ENCODE measurements at places on chromosomes 6 and 20.

- no peak for DNase-seq
Observed at GRCh38 chr6:33981861-33982260, 164.0 kb downstream of the GRM4 start.

GRCh38 chr6:20191992-20192391, 20.3 kb downstream of the MBOAT1 start:
- no peak for DNase-seq

DNA sequence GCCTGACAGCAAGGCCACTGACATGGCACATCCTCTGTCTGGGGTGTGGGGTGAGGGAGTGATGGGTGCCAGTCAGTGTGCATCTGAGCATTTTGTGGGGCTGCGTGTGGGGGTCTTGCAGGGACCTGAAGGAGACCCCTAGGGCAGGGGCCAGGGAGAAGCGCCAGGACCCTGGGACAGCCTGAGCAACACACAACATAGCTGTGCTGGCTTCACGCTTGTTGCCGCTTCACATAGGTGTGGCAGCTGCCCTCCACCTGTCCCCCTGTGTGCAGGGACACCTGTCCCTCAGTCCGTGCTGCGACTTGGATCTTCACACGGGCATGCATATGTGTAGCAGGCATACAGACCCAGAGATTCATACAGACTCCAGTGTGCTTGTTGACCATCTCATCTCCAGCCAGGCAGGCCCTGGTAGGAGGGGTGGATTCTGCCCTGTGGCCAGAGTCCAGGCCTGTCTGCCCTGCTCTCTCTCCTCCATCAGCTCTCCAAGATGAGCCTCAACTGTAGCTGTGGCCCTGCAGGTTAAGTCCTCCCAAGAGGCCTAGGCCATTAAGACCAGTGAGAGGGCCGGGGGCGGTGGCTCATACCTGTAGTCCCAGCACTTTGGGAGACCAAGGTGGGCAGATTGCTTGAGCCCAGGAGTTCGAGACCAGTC, 3.2 kb upstream of the NPBWR2 start:
- no peak for DNase-seq

DNA sequence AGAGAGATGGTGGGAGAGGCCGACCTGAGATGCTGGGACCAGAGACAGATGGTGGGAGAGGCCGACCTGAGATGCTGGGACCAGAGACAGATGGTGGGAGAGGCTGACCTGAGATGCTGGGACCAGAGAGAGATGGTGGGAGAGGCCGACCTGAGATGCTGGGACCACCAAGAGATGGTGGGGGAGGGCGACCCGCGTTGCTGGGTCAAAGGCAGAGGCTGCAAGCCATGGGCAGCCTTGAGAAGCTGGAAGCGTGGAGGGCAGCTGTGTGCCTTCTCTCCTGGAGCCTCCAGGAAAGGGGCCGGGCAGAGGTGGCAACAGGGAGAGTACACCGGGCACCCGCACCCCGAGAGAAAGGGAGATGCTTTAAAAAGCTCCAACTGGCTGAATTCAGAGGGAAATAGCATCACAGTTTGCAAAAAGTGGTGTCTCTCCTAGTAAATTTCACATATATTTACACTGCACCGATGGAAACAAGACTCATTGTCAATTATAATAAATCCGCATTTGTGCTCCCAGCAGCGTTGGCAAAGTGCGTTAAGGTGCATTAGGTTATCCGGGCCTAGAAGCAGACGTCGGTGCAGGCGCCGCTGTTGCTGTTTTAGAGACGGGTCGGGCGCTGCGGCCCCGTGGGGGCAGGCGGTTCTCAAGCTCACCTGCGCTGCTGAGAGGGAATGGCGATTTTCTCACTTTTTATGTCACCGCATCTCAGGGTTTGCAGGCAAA, 132.4 kb downstream of the DLL1 start:
- DNase-seq: no peak

DNA sequence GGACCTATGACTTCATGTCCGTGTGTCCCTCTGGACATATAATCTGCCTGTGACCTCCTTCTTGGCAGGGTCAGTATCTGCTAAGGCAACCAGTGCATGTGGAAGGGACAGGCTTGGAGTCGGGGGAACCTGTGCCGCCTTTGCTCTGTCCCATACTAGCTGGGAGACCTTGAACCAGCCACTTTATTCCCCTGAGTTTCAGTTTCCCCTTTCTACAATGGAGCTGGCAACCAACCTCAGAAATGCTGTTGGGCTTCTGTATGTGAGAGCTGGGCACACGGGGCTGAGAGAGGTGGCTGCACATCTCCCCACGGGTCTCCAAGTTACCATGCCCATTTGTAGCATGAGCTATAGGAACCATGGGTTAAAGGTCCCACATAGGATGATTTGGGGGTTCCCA, 53.8 kb downstream of the CD40 start:
- DNase-seq: no peak

GRCh38 chr6:136468711-136469110, 81.5 kb downstream of the MAP7 start:
- DNase-seq: no peak

DNA sequence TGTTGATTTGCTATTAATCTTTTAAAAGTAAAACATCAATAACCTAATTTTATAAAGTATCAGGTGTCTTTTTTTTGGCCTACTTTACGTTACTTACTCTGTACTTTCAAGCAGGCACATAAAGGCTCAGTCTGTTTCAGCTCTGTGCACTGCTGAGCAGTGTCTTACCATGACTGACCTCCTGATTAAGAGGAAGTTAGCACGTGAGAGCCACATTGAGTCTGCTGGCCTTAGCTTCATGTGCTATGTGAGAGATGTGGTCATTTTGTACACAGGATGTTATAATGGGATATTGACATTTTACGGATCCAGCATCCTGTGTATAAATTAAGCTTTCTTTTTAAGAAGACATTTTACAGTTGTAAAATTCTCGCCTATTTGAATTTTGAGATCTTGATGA, 31.9 kb downstream of the ARID1B start:
- no peak for DNase-seq

DNA sequence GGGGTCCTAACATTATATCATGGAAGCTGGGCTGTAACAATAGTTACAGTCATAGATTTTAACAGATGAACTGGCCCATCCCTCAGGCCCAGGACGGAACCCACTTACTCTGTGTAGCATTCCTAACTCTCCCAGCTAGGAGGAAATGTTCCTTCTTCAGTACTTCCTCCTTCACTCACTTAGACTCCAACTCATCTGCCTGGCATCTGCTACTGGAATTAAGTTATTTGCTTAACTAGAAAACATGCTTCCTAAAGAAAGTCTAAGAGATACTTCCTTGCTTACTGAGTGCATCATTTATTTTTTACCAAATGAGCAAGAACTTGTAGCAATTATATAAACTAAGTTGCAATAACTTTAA, 20.5 kb downstream of the GCLC start:
- DNase-seq: no peak

- no peak for DNase-seq
Observed at GRCh38 chr6:2819978-2820377, 21.7 kb downstream of the SERPINB1 start.

- DNase-seq: no peak
Observed at GRCh38 chr6:1952740-1953360, 292.6 kb downstream of the GMDS start.

GRCh38 chr20:52313341-52313963, 121.9 kb upstream of the ZFP64 start:
- DNase-seq: no peak

DNA sequence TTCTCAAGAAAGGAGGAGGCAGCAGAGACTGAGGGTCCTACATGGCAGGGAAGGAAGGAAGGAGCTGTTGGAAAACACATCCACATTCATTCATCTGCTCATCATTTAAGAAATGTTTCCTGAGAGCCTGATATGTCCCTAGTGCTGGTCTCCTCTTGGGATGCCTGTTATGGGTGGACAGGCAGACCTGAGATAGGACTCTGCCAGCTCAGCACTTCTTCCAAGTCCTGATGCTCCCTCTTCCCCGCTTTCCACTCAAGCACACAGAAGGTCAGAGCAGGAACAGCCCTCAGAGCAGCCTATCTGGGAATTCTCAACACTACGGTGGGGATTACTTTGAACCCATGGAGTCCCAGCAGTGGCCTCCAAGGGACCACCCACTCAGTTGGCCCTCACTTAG, 8.0 kb upstream of the SIRPD start:
- no peak for DNase-seq

DNA sequence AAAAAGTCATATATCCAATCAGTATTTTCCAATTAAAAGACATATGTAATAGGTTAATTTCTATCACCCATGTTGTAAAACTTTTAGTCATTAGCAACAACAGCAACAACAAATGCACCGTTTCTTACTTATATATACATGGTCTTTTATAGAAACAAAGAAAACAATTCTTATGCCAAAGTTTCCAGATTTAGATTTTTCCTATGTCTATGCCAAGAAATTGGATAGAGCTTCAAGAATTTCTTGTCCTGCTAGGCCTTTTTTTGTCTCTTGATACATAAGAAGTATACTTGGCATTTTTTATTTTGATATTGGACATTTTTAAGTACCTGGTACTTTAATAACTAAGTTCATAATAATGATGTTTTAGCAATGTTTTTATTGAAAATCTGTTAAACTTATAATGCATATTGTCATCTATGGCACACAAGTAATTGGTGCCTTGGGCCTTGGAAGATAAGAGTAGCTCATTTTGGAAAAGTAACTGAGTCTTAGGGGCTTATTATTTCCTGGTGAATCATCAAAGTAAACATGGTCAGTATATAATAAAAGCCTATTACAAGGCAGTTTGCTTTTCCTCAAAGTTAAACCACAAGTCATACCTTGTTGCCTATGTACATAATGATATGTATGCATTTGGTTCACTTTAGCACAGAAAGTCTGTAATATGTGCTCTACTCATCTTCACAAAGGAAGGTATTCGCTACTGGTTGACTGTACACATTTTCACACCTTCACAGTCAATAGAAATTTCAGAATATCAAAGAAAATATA, 10.1 kb upstream of the FRK start:
- no peak for DNase-seq

DNA sequence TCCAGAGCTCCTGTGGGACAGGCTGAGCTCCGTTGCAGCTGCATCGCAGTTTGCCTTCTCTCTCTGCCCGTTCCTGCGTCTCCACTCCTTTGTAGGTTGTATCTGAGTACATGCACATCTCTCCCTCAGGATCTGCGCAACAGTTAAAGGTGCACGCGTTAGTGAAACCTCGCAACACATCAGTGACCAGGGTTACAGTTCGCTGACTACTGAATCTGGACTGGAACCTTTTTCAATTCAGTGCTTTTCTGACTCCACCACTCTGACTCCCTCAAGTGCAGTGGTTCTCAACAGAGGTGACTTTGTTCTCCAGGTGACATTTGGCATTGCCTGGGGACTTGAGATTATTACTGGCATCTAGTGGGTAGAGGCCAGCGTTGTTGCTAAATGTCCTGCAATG, 44.0 kb downstream of the UST start:
- DNase-seq: no peak

DNA sequence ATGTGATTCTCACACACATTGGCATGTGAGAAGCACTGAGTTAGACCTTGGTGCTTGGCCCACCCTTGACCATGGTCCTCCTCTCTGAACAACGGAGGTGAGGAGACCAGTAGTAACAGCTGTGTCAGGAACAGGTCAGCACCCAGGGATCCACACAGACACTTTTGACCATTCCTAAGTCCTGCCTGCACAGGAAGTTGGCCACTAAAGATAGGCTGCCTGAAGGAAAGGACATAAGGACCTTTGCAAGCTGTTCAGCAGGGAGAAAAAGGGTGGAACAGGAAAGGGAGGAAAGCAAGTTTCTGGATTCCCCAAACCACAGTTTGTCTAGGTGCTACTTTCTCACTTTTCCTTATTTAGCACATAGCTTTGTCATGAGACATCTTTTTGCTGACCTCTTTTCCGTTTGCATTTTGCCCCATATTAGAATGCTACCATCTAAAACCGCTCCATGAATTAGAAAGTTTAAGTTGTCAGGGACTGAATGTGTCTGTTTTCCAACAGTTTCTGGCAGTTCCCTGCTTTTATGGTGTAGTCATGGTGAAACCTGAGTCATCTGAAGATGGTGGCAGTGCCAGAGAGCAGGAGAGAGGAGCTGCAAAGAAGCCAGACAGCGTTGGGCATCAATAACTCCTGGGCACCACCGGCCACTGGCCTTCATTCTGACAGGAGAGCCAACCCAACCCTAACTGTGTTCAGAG, 1.1 kb upstream of the CD109 start:
- DNase-seq: no peak

GRCh38 chr6:1801401-1801800, 191.7 kb downstream of the FOXC1 start:
- no peak for DNase-seq

- DNase-seq: no peak
Observed at GRCh38 chr6:1365686-1366085, 23.7 kb upstream of the FOXF2 start.

DNA sequence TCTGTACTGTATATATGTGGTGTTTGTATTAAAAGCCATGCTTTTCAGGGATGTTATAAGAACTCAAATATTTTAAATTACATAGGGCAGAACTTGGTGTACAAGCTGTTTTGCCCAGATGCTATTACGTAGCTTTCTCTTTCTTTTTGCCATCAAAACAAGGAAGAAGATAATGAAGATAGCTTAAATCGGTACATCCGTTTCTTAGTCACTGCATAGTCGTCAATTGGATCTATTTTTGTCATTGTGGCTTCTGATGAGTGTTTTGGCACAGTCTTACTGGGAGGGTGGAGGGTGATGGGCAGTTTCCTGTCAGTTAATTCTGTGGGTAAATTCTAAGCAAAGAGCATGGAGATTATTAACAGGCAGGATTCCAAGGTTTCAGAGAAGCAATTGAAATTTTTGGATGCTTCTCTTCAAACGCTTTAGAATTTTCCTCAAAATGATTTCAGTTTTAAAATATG, 649.1 kb upstream of the GJE1 start:
- peak; percentile 68 for DNase-seq

- no peak for DNase-seq
Observed at GRCh38 chr20:60935971-60936370, 316.1 kb upstream of the CDH4 start.

DNA sequence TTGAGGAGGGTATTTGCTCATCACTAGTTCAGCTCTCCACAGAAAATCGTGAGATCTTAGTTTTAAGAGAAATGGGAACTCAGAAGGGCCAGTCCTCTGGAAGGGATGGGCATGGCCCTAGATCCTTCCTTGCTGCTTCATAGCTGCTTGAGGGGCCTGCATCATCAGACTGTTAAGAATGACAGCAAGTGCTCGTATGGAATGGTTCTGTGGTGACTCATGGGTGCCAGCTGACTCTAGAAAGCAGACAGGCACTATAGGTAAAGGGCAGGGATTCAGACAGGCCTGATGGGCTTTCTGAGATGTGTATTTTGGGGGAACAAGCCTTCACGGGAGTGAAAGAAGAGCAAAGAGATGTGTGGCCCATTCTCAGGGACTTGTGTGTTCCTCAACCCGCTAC, 90.8 kb downstream of the MYLK4 start:
- no peak for DNase-seq

DNA sequence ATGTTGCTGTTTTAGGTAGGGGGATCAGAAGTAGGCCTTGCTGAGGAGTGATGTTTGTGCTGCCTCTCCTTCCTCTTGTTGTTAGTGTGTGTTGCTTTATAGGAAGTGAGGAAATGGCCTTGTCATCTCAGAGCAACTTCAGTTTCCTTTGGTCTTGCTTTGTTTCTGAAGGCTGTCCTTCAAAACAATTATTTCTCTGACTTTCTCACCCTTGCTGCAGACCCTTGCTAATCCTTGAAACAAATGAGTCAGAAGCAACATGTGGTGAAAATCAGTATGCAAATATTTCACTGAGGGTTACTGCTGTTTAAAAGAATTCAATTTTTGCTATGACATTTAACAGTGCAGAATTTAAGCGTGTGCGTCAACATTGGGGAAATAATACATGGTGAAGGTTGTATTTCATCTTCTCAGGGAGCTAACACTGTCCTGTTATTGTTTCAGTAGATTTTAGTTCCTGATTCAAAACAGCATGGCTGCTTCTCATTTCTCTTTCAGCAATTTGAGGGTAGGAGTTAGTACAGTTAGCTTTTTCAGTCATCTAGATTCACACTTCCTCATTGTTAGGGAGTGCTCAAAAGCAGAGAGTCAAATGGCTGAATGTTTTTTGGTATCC, 13.8 kb downstream of the RNF144B start:
- DNase-seq: no peak
